ENCODE measurements at places on chromosomes 13 and 19.

- DNase-seq: no peak
These were observed 2.8 kb upstream of the A1BG start for GRCh38 chr19:58355908-58356765.

DNA sequence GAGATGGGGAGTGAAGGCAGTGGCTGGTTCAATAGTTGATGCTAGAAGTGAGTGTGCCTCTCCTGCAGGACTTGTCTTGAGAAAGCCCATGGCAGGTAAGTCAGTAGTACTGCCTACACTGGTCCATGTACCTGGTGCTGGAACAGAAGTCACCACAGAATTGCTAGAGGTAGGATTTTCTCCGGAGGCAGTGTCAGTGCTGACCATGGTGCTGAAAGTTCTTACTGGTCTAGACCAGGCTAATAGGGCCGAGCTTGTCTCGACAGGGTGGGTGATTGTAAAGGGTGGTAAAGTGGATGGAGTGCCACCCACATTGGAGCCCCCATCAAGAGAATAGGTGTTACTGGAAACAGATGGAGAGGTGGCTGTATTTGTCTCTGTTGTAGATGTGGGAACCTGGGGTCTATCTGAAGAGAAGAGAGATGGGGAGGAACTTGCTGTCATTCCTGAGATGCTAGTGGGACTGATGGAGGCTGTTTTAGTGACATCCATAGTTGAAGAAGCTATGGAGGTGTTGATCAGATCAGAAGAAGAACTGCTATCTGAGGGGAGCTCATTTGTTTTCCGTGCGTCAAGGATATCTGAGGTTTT, 36.6 kb downstream of the MUC16 start:
- no peak for DNase-seq

DNA sequence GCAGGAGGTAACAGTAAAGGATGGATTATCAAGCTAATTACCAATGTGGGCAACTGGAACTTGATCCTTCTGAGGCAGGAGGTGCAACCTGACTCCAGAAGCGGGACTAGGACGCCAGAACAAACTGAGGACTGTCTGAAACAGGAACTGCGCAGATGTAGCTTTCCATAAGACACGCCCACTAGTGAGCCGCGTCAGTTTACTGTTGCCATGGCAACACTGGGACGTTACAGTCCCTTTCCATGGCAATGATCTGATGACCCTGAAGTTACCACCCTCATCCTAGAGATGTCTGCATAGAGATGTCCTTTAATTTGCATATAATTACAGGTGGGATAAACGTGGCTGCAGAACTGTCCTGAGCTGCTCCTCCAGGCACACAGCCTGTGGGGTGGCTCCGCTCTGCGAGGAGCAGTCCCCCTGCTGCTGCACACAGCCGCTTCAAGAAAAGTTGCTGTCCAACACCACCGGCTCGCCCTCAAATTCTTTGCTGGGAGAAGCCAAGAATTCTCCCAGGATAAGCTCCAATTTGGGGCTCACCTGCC, 816.6 kb downstream of the UQCRFS1 start:
- no peak for DNase-seq

GRCh38 chr19:29634423-29635130, 28.5 kb downstream of the POP4 start:
- DNase-seq: no peak

DNA sequence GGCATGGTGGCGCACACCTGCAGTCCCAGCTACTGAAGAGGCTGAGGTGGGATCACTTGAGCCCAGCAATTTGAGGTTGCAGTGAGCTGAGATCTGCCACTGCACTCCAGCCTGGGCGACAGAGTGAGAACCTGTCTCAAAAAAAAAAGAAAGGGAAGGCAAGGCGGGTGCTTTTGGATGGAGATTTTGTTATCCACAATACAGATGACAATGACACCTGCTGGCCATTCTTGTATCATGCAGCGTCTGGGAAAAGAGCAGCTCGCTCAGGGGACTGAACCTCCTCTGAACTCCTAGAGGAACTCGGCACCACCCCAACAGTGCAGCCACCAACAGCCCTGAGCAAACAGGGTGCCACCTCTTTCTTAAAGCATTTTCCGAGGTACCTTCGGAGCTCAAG, 22.8 kb downstream of the HAUS8 start:
- DNase-seq: no peak

- DNase-seq: no peak
These were observed 13.8 kb downstream of the ATP11A start for GRCh38 chr13:112703449-112704284.

- no peak for DNase-seq
These were observed 2.9 kb upstream of the ARHGAP45 start for GRCh38 chr19:1063909-1064660.

- no peak for DNase-seq
These were observed 254.9 kb downstream of the DLEU7 start for GRCh38 chr13:50588491-50589130.

- DNase-seq: no peak
These were observed 10.3 kb downstream of the SH3GL1 start for GRCh38 chr19:4390017-4390566.

- no peak for DNase-seq
These were observed 7.3 kb downstream of the PARP4 start for GRCh38 chr13:24505256-24505655.

- no peak for DNase-seq
These were observed 11.1 kb downstream of the ZNF473 start for GRCh38 chr19:50036908-50037307.

DNA sequence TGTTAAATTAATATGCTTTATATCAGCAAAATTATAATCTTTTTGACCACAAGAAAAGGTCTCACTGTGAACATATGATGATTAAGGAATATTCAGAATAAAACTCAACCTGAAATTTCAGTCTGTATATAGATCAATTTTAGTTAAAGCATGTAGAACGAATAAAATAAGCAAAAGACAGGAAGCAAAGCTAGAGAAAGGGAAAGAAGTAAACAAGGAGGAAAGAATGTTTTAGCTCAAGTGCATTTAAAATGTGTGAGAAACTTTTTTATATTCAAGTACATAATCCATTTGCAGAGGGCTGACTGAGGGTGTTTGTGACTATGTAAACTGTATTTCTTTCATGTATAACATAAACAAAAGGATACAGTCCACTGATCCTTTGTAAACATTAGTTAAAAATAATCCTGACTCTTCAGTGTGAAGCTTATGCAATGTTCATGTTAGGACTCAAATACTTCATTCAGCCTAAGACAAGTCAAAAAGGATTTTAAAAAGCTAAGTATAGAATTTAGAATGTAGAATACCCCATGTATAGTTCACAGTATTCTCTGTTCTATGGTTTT, 472.1 kb downstream of the DIAPH3 start:
- DNase-seq: no peak

DNA sequence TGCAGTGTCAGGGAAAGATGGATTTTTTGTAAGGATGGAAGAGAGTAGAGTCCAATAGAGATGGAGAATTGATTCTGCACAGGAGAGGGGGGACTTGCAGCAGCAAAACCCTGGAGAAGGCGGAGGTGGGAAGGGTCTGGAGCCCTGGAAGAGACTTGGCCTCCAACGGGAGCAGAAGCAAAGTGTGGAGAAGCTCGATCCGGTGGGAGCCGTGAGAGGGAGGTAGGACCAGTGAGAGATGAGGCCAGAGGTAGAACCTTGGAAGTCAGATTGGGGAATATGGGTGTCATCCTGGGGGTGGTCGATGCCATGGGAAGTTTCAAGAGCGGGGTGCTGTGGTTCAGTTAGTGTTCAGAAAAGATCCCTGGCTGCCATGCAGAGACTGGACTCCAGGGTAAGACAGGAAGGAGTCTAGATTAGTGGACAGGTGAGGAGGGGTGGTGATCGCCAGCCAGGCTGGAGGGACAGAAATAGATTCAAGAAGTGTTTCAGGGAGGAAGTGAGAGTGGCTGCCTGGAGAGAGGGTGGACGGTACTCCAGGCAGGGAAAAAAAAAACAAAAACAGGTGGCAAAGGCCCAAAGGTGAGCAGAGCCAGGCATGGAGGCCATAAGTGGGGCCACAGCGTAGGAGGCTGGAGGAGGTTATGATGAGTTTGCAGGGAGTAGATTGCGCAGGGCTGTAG, 2.6 kb downstream of the PPP5C start:
- no peak for DNase-seq

GRCh38 chr19:47315125-47315821, 5.6 kb downstream of the C5AR1 start:
- DNase-seq: no peak

GRCh38 chr19:54319892-54320670, 7.1 kb upstream of the LILRA5 start:
- no peak for DNase-seq

DNA sequence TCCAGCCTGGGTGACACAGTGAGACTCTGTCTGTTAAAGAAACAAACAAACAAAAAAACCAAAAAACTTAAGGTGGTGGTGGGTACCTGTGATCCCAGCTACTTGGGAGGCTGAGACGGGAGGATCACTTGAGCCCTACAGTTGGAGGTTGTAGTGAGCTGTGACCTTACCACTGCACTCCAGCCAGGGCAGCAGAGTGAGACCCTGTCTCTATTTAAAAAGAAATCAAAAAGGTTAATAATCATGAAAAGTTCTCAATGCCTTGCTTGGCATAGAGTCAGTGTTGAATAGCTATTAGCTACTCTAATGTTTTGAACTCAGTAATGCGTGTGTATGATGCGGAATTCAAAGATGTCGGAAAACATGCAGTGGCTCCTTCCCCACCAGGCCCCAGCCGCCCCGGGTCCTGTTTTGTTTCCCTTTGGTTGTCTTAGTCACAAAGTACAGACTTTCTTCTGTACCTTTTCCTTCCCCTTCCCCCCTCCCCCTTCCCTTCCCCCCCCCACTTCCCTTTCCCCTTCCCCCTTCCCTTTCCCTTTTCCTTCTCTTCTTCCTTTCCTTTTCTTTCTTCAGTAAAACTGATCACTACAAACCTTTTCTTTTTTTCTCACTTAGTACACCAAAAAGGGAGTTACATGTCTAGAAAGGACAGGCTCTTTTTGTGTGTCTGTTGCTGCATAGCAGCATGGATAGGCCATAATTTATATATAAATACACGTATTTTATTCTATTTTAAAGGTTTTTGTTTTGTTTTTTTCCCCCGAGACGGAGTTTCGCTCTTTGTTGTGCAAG, 35.2 kb downstream of the DNM2 start:
- no peak for DNase-seq

- DNase-seq: no peak
These were observed 2.3 kb upstream of the EIF3G start for GRCh38 chr19:10122045-10122444.

GRCh38 chr13:43694146-43694664, 92.6 kb downstream of the ENOX1 start:
- no peak for DNase-seq
